Sigmoid colon (tissue), 7 donors: ENCODE measurements at places on chromosomes 2 and 18.

DNA sequence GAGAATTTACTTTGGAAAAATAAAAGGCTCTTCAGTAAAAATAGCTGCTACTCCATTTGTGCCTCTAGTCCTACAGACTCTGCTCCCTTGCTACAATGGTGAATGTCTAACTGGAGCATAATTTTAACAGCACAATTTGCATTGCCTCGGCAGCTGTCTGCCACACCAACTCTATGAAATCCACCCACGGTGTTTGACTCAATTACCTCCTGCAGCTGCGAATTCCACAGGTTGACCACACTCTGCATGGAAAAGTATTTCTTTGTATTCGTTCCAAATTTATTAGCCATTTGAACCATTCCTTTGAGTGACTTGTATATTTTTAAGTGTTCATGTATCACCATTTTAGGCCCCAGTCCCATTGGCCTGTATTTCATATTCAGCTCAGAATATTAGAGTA, 182.1 kb upstream of the CCDC68 start:
- no peak for DNase-seq

- DNase-seq, result no peak
These were observed 91.6 kb downstream of the ZNF407 start for GRCh38 chr18:74689251-74689650.

- DNase-seq, result no peak
These were observed 102.7 kb upstream of the TAF1B start for GRCh38 chr2:9740382-9741073.

GRCh38 chr18:3075491-3075890, 62.5 kb upstream of the LPIN2 start:
- no peak for DNase-seq

DNA sequence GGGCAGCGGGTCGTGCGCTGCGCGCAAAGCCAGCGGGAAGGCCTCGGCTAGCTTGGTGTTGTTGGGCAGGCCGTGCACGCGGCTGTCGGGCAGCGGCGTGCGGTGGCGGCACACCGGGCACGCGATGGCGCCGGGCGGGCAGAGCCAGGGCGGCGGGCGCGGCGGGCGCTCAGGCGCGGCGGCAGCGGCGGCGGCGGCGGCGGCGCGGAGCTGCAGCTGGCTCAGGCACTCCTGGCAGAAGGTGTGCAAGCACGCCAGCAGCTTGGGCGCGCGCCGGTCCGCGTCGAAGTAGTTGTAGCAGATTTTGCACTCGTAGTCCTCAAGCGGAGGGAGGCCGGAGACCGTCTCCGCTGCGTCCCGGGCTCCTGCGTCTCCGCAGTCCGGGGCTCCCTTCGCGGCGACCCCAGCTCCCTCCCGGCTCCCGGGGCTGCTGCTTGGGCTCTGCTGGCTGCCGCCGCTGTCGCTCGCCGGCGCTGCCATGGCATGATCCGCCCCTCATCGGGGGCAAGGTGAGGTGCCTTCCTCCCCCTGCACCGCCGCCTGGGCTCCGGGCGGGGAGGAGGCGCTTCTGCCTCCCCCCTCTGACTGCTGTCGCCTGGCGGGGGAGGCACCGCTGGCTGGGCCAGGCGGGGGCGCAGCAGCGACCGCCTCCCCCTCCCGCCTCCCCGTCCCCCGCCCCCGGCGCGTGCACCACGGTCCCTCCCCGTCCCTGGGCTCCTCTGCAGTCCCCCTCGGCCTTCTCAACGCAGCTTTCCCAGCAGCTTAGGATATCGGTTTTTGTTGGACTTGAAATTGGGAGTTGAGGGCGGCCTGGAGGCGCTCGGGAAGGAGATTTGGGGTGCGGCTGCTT, 21.0 kb upstream of the PAX3 start:
- no peak for DNase-seq

GRCh38 chr18:8948471-8949149, 153.9 kb upstream of the NDUFV2 start:
- no peak for DNase-seq
